ACHN (cell line): ENCODE measurements at places on chromosomes 3 and 15.
A peak's percentile ranks its signal among the peaks of the same experiment; 100 is the strongest.

DNA sequence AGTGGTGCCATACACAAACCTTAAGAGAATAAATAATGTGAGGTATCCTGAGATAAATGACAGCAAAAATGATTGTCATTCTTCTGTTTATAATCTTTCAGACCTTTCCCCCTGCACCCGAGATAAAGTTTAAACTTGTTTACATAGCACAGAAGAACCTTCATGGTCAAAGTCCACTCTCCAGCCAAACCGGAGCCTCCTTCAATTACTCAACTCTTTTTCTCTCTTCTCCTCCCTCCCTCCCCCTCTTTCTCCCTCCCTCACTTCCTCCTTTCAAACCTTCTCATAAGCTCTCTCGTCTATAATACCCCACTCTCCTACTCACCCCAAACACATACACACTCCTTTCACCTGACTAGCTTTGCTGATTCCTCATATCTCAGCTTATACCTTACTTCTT is 198.9 kb downstream of the EFHB start:
- no peak for DNase-seq

GRCh38 chr3:121885386-121885785 is 8.8 kb upstream of the SLC15A2 start:
- no peak for DNase-seq

- no peak for DNase-seq
Measured at GRCh38 chr3:39401983-39402382, 4.5 kb upstream of the RPSA start.

GRCh38 chr3:68007621-68008226 is 353.3 kb upstream of the SUCLG2 start:
- DNase-seq: no peak

GRCh38 chr3:145754605-145755289 is 406.2 kb downstream of the PLOD2 start:
- no peak for DNase-seq

GRCh38 chr3:43872901-43873300 is 182.2 kb downstream of the ABHD5 start:
- DNase-seq: no peak

DNA sequence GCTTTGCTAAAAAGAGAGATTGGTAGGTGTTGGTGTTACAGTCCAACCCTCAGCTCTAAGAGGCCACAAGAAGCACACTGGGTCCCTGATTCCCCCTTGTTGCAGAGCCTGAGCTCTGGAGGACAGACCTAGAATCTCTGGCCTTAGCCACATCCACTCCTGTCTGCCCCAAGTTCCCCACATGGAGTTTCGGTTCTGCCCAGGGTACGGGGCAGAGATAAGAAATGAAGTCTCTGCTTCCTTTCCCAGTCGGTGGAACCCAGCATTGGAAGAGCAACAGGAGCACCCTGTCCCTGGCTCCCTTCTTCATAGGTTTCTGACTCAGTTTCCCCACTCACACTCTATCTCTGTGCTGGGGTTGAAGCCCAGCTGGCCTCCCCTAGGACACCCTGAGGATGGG is 13.2 kb downstream of the PRR23E start:
- no peak for DNase-seq

DNA sequence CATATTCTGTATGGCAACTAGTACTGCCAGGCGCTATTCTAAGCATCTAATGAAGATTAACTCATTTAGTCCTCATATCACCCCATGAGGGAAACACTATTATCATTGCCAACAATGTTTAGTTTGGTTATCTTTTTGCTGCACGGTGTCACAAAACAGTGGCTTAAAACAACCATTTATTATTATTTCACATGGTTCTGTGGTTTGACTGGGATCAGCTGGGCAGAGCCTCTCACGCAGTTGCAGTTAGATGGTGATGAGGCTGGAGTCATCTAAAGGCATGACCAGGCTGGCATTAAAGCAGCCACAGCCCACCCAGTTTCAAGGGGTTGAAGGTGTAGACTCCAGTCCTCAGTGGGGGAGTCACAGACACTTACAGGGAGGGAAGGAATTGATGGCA is 32.8 kb upstream of the RASA2 start:
- DNase-seq: no peak

- DNase-seq: no peak
Measured at GRCh38 chr15:88490036-88490435, 22.5 kb downstream of the MRPS11 start.

DNA sequence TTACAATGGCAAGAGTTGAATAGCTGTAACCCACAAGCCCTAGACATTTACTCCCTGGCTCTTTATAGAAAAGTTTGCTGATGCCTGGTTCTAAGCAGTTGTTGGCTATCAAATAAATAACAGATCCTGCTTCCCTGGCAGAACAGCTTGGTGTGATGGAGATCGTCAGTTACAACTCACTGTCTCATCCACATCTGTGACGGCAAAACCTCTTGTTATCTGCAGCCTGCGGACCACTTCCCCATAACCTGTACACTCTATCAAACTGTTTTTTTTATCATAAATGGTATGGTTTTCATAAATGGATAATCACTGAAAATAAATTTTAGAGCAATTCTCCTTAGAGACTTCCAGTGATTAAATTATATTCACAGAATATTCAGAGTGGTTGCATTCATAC is 14.1 kb downstream of the ZDHHC3 start:
- no peak for DNase-seq

DNA sequence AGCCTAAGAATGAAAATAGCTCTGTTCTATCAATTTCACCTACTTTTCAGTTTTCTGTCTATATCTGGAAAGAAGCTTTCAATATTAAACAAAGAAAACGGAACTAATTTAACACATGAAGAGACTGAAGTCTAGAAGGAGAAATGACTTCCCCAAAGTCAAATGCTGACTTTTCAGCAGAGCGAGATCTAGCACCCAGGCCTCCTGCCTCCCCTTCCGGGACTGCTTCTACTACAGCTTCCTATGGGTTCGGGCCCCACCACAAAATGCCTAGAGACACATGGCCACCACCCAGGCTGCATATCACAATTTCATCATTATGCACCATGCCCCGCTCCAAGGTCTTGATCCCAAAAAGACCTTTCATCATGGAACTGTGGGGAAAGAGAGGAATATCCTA is 104.5 kb downstream of the SST start:
- no peak for DNase-seq

DNA sequence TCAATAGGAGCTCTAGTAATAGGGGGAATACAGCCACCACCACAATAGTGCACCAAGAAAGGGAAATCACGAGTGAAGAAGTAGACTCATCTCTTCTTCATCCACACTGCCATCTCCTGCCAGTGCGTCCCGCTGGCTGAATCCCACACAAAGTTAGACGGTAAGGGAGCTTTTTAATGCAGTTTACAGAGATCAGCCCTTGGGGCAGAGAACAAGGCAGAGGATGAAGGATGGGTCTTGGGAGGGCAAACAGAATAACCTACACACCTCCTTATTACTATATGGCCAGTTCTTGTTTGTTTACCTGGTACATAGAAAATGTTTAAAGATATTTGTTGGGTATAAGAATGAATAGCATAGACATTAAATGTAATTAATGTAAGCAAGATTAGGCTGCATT is 11.0 kb upstream of the DPH6 start:
- DNase-seq: no peak

DNA sequence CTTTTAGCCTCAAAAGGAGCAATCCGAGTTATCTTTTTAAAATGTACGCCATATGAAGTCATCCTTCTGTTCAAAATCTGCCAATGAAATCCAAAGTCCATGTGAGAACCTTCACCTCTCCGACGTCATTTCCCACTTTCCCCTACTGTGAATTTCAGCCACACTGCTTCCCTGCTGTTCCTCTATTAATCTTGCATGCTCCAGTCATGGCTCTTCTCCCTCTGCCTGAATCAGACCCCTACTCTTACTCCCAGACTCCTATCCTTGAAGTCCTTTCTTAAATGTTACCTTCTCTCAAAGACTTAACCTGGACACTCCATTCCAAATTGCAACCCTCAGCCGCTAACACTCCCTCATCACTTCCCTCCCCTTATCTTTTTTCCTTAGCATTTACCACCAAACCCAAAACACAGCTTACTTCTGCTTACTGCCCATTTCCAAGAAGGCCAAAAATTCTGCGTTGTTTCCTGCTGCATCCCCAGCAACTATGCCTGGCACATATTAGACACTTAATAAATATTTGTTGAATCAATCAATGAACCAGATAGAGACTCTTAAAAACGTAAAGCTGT is 1.2 kb downstream of the NKIRAS1 start:
- no peak for DNase-seq

GRCh38 chr3:6781092-6781491 is 79.8 kb upstream of the GRM7 start:
- no peak for DNase-seq

DNA sequence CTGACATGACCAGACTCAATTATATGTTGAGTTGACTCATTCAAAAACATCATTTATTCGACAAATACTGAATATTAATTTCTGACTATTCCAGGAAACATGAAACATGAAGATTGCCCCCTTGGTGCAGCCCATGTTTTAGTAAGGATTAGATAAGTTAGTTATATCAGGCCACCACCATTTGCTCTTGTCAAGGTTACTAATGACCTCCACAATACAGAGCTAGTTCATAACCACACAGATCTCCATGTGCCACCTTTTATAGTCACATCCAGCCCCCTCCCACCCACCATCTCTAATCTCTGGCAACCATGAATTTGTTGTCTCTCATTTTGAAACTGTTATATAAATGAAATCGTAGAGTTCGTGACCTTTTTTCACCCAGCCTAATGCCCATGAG is 15.7 kb downstream of the KLHL18 start:
- DNase-seq: no peak

DNA sequence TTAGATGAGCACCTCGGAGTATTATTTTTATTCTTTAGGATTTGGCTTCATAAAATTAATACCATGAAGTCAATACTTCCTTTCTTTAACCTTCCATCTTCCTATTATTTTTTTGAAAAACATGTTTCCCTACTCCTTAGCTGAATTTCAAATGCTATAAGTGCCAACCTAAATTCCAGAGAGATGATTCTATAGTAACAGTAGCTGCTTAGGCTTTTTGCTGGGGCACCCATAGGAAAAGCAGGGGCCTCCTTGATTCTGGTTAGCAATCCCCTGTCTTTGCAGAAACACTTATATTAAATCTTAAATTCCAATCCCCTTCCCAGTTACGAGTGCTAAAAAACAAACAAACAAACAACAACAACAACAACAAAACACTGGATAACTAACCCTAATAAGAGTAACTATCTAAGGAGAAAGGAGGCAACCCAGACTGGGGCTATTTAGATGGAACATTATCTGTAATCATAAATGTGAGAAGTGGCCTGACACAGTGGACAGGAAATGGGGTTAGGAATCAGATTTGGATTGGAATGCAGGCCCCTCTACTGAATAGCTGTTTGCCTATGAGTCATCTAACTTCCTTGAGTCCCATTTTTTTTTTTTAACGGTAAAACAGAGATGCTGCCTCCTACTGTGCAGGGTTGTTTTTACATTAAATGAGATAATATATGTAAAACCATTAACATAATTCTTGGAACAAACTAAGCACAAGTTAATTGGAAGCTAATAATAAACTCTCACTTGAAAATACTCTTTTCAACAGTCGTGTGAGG is 148.1 kb downstream of the WDR72 start:
- DNase-seq: peak; percentile 38

DNA sequence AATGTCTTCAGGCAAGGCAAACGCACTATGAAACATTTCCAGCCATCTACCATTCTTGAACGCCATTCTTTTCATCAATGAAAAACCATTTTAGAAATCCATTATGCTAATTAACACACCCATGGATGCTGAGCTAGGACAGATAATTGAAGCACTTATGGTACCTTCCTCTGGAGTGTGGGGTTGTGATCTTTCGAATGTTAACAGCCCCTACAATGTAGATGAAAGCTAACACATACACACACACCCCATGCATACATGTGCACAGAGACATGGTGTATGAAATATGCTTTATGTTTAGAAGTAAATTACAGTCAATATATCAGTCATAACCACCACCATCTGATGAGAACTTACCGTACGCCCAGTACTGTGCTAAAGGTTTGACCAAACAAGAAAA is 189.1 kb downstream of the SHQ1 start:
- DNase-seq: no peak

DNA sequence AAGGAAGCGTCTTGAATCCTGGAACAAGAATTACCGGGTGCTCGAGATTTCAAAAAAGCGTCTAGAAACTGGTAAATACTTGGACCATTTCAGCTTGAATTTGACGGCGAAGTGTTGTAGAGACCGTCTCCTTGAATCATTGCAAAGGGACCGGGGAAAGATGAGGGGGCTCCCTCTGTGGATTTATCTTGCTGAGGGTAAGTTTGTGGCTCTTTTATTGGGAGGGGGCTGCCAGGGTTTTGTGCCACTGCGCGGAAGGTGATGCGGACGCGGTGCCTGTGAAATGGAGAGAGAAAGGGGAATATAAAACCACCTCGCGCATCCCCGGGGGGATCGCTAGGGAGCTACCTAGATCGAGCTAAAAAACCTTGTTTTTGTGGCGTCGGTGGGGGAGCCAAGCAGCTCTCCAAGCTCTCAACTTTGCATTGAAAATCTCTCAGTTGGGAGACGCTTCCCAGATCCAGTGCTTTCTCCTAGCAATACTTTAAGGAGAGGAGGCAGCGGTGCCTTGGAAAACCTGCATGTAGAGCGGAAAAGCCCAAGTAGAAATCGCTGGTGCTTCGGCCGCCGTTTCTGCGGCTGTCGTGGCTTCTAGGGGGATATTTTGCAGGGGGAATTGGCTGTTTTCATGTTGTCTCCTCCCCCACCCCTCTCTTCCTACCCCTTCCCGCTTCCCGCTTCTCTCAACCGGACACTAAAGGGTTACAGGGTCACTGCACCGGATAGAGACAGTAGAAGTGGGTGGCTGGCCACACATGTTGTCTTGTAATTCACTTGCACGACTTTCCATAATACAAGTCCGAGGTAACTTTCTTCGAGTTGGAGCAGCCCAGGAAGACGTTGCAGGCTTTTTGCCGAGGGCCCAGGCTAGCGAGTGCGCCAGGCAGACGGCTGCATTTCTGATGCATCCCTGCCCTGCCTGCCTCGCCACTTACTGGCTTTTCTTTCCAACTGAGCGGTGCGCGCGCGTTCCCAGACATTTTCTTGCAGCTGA is 187.6 kb downstream of the NLGN1 start:
- DNase-seq: peak; percentile 75

- DNase-seq: no peak
Measured at GRCh38 chr3:114848643-114849350, 298.3 kb downstream of the ZBTB20 start.
